Fibroblast of skin of abdomen (primary cell): ENCODE measurements at places on chromosomes 4 and X.

DNA sequence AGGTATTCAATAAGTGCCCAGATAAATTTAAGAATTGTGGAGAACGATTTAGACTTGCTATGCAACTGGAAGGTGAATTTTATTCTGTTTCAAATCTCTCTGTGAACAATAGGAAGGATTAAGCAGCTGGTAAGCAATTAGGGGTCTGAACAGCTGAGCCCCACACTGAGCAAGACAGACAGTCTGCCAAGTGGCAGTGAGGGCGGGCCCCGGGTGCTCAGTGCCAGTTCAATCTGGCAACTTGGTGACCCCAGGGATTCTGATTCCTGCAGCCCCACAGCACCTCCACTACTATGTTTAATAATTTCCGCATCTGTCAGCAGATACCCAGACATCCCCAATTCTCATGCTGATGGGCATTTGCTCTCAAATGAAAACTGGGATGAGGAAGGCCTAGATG is 317.3 kb downstream of the PPP1R2C start:
- no peak for DNase-seq

GRCh38 chr4:128796934-128797333 is 12.6 kb upstream of the JADE1 start:
- DNase-seq: no peak

DNA sequence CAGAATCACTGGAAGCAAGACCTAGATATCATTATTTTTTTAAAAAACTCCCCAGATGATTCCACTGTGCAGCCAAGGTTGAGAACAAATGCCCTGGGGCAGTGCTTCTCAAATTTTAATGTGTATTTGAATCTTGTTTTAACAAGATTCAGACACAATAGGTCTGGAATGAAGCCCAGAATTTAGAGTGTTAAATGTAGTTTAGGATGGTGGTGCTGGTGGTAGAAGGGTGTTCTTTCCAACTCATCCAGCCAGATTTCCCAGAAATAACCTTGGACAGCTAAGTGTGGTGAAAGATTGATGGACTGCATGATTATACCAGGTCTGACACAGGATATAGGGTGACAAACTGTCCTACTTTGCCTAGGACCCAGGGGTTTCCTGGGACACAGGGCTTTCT is 120.1 kb upstream of the MED14 start:
- no peak for DNase-seq

GRCh38 chrX:136262812-136263315 is 11.7 kb upstream of the MAP7D3 start:
- no peak for DNase-seq

GRCh38 chr4:88457307-88458103 is 586 bp downstream of the HERC5 start:
- peak; percentile 9 for DNase-seq

GRCh38 chr4:945274-946102 is 13.2 kb downstream of the TMEM175 start:
- no peak for DNase-seq

DNA sequence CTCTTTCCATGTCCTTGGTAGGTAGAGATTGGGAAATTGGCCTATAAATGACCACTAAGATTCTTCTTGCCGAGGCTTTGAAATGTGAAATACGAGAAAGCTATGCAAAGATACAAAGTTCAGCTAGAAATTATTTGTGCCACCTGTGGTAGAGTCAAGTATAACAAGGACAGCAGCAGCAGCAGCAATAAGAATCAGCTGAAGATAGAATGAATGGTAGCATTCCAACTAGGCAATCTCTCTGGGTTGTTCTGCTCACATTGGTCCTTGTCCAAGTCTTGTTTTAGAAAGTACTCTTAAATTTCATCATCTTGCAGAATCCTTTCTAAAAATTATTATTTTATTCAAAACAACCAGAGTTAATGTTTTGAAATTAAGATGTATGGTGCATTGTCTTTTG is 67.8 kb upstream of the PCDH10 start:
- DNase-seq: no peak

GRCh38 chrX:34147345-34147744 is 15.2 kb upstream of the FAM47A start:
- no peak for DNase-seq

- no peak for DNase-seq
Observed at GRCh38 chr4:6549445-6549844, 25.5 kb upstream of the MAN2B2 start.

- DNase-seq: no peak
Observed at GRCh38 chr4:2077537-2078460, 18.7 kb downstream of the NAT8L start.

- no peak for DNase-seq
Observed at GRCh38 chr4:181855307-181855706, 387.9 kb upstream of the TENM3 start.

DNA sequence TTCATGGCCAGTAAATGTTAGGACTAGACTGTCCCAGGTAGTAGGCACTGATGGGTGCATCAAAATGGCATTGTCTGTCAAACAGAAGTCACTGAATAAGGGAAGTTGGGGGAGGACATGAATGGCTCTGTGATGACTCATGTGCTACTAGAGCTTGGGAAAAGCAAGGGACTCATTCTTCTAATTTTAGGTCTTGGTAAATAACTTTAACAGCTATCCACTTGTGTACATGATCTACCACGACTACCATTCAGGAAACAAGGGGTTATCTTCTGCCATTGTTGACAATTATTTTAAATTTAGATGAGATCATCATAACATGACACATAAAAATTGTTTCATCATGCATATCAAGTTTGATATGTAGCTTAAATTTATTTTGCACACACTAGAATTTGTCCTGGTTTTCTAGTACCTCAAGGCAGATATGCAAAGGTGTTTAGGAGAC is 6.3 kb downstream of the AREG start:
- peak; percentile 37 for DNase-seq

DNA sequence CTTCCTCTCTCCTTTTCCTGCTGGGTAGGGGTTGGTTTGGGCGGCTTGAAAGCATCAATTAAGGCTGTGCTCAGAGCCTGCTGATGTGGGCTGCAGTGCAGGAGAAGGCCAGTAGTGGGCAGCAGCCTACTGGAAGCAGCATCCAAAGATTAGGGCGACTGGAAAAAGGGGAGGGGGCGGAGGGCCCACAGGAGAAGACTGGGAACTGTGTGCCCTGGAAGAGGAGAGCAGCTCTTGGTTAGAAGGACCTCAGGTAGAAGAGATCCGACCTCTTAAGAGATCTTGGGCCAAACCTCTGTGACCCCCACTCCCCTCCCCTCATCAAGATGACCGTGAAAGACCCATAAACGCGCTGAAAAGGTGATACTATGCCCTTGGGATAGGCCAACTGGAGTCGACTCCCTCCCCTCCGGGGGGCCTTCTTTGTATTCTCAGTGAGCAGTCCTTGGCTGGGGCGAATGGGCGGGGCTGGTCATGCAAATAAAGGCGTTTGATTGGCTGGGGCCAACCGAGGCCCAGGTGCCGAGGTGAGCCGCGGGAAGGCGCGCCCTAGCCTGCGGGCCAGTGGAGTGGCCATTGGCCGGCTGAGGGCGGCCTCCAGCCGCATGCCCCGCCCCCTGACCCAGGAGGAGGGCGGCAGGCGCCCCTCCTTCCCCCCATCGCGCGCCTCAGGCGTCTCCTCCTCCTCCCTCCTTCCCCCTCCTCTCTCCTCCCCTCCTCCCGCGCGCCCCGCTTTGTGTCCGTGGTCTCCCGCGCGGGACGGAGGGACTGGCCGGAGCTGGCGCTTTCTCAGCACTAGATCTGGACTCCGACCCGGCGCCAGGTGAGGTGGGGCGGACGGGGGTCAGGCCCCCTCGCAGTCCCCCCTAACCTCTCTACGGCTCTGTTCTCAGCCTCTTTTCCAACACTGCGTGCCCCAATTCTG is 10.1 kb downstream of the DLG3 start:
- DNase-seq: peak; percentile 60

DNA sequence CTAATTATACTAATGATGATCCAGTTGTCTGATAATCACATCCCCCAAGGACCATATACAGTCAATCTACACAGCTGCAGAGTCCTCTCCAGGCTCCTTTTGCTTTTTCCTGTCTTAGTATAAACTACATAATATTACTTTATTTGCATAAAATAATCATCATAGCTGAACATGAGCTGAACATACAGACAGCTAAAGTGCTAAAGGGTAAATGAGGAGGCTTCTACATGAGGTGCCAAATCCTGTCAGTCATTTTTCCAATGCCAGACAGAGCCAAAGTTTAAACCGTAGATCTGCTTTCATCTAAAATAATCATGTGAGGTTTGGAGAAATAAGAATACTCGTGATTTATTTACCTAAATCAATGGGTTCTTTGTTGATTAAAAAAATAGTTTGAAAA is 1530.1 kb upstream of the PABPC4L start:
- DNase-seq: no peak

DNA sequence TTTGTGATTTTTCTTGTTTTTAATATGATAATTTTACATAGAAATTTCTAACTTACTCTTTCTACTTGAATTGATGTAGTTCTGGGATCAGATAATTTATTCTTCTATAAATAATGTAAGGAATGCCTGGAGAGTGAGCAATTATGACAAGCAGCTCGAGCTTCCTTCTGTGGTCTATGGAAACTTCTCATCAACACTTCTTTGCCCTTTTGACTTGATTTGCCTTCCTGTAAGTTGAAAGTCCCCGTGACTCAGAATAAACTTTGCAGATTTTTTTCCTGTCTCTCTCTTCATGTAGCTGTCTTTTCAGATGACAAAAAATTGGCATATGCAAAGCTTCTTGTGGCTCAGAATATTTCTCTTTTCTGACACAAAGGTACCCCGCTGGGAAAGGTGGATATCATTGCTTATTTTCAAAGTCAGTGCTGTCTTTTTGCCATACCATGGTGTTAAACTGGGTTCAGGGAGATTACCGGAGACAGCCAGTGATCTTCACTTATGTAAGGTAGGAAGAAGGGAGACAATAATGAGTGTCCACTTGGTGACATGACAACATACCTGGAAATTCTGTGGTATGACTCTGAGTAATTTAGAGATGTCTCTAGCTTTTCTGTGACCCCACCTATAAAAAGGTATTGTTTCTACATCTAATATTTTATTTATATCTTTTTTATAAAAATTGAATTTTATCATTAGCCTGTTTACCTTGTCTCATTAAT is 278.6 kb upstream of the GNPDA2 start:
- no peak for DNase-seq

DNA sequence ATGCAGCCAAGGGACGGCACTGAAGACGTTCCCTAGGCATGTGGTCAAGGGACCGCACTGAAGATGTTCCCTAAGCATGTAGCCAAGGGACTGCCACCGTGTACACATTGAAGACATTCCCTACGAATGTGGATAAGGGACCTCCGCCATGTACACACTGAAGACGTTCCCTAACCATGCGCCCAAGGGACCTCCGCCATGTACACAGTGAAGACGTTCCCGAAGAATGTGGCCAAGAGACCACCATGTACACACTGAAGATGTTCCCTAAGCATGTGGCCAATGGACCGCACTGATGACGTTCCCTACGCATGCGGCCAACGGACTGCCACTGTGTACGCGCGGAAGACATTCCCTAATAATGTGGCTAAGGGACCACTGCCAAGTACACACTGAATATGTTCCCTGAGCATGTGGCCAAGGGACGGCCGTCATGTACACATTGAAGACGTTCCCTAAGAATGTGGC is 48.4 kb downstream of the DHRSX start:
- no peak for DNase-seq

DNA sequence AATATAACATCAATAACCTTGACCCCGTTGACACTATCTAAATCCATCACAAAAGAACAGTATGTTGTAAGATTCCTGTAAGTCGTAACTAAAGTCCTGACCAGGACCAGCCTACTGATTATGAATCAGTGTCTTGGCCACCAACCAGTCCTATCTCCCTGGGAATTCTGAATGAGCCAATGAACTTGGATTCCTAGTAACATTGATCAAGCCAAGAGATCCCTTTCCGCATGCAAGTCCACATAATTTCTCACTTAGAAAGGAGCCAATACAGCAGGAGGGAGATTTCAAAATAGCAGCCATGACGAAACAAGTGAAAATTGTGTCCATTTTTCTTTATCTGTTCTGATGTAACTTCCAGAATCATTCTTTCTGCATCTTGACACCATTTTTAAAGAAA is 9.5 kb downstream of the XPNPEP2 start:
- DNase-seq: peak; percentile 71

DNA sequence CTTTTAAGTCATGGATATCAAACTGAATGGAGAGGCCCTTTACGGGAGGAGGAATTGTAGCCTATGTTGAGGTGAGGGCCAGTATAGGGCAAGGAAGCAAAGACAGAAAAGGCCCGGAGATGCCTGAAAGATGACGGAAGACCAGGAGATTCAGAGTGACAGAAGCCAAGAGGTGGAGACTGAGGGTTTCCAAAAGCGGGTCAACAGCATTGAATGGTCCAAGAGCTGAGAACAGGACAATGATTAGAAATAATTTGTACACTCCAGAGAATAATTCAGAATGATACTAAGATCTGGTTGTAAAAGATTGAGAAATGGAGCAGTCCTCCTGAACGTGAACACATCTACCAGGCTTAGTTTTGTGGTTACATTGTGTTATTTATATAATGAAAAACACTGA is 45.5 kb upstream of the ZNF518B start:
- no peak for DNase-seq

DNA sequence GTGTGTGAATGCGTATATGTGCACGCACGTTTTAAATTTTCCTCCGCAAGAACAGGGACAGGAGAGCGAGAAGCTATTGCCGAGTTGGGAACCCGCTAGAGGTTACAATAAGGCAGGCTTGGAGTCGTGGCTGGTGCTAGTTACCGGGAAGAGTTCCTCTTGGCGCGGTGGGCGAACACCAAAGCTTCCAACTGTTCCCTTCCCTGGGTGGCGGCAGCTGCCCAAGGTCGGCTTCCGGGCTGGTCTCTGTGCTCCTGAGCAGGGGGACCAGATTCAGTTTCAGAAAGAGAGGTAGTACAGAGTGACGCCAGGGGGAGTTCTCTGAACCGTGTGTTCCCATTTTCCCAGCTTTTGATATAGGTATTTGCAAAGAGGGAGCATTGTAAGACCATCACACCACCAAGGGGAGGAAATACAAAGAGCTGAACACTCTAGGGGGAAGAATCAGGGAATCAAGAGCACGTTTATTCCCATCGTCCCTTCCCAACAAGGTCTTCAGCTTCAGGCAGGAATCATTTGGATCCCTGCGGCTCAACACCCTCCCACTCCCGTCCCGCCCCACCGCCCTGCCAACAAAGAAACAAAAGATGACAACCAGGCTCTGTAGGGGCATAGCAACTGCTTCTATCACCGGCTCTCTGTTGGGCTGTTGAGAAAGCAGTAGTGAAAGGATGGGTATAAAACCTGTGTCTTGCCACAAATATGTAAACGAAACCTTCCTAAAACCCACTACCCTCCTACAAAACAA is 113.6 kb upstream of the TEX13C start:
- DNase-seq: peak; percentile 10

GRCh38 chr4:42366959-42367358 is 30.3 kb upstream of the SHISA3 start:
- DNase-seq: no peak

- peak; percentile 61 for DNase-seq
Observed at GRCh38 chr4:7828793-7829301, 110.8 kb downstream of the AFAP1 start.

DNA sequence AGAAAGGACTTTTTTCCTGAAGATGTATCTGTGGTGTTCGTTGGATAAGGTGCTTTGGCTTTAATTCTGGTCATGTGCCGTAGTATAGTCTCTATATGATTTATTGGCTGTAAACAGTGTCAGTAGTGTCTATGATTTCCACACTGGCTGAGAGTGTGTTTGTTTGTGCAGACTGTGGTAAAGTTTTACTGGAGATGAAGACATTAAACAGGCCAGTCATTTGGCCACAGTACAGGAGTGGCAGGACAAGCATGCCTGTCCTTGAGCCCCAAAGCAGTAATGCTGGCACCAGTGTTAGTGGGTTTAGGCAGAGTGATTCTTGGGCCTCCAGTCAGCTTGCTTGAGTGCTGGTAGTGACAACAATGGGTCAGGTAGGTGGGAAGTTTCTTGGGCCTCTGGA is 1023.9 kb upstream of the GRID2 start:
- DNase-seq: no peak

- no peak for DNase-seq
Observed at GRCh38 chr4:98571161-98571786, 87.1 kb downstream of the TSPAN5 start.
